ENCODE measurements at places on chromosomes 11 and 22.

- no peak for DNase-seq
Observed at GRCh38 chr11:75208446-75208845, 32.1 kb upstream of the TPBGL start.

DNA sequence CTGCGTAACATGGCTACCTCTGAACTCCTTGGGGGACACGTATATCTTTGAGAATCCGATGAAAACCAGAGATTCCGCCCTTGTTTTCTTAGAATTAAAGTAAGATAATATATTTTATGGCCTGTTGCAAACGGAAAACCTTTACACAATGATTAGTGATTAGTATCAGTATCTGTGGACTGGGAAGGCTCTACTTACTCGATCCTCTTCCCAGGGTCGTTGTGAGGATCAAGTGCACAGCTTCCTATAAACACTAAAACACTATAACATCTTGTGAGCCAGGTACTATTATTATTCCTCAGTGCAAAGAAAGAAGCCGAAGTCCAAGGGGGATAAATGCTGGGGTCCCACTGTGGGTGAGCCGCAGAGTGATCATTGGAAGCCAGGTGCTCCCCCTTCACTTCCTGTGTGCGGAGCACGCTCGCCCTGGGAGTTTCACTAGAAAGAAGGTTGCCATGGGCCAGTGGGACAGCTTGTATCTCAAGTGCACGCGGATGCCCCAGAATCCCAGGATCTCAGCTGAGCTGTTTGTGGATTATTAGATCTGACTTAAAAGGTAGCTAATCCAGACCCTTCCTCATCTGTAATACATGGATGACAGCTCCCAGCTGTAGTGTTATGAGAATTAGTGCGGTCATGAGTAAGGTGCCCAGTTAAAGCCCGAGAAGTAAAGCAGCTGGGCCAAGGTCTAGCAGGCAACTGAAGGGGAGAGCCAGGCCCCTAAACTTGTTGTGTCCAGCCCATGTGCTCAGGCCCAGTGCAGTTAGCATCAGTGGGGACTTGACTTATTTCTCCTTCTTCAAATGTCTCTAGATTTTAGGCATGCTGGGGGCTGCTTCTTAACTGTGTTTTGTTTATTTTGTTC is 839 bp downstream of the CBY1 start:
- peak; percentile 13 for DNase-seq

- DNase-seq: no peak
Observed at GRCh38 chr11:96284917-96285316, 58.1 kb downstream of the MAML2 start.

DNA sequence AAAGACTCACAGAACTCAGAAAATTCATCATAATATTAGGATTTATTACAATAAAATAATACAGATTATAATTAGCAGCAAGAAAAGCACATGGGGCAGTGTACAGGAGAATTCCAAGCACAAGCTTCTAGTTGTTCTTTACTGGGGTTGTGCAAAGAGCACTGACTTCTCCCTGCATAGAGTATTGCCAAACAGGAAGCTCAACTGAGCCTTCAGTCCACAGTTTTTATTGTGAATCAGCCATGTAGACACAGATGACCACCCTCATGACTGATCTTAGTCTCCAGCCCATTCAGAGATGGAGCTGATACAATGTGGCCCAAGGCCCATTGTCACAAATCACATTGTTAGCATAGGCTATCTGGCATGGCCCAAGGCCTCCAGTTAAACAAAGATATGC is 798.9 kb downstream of the KCNA4 start:
- no peak for DNase-seq

GRCh38 chr22:30649430-30650007 is 13.9 kb downstream of the SLC35E4 start:
- DNase-seq: no peak

- no peak for DNase-seq
Observed at GRCh38 chr22:48449466-48450187, 1378.0 kb downstream of the BRD1 start.

- DNase-seq: no peak
Observed at GRCh38 chr11:33753304-33753967, 17.2 kb upstream of the CD59 start.

GRCh38 chr22:17726928-17727897 is 47.1 kb downstream of the BID start:
- DNase-seq: no peak

DNA sequence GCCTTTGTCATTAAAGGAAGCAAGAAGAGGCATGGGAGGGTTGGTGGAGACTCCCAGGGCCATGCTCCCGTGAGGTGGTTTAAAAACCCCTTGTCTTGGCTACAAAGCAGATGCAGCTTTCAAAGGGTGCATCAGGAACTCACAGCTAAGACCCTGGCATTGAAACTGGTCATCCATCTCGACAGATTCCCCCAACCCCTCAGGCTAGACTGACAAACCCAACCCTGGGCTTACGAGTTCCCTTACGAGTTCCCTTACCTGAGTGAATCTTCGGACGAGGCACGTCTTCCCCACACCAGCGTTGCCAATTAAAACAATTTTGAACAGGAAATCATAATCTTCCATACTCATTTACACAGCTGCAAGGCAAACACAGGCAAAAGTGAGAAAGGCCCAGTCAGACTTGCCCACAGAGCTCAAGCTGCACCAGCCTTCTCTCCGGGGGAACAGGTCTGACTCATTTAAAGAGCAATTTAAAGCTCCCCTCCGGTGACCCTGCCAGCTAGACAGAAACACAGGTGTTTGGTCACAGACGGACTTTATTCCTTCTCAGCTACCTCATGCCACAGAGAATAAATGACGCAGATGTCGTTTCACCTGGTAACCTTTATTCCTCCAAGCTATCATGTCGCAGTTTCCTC is 74.6 kb downstream of the RAB30 start:
- peak; percentile 96 for DNase-seq
